ENCODE measurements at places on chromosomes 7 and 10.

GRCh38 chr10:117136391-117136975, 1.6 kb downstream of the VAX1 start:
- no peak for DNase-seq

- DNase-seq, result no peak
These were observed 34.2 kb upstream of the FAM180A start for GRCh38 chr7:135782801-135783200.

GRCh38 chr7:15433151-15433550, 128.7 kb downstream of the AGMO start:
- DNase-seq, result no peak

DNA sequence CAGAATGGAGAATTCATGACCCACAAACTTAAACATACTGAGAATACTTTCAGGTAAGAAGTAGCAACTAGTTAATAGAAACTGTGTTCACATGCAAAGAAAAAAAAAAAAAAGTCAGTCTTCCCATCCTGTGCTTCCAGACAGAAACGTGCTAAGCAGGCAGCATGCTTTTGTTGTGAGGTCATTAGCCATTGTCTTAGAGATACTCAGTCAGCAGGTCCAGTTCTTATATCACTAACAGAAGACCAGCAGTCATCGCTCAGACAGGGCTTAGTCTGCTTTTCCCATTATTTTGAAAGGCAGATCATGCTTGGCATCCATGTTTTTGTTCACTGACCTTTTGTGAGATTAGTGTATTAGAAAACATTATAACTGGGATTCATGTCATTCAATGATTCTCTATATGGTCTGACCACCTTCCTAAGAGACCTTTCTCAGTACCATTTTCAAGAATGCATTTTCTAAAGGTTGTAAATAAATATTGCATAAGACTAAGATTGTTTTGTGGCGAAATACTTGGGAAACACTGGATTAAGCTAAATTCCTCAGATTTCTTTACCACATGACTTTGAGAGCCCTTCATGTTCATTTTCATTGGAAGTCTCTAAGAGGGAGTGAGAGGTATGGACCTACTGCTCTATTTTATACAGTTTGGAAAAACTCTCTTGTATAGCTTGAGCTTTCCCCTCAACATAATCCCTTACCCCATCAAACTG, 45.0 kb upstream of the AGBL3 start:
- DNase-seq, result peak; percentile 94

DNA sequence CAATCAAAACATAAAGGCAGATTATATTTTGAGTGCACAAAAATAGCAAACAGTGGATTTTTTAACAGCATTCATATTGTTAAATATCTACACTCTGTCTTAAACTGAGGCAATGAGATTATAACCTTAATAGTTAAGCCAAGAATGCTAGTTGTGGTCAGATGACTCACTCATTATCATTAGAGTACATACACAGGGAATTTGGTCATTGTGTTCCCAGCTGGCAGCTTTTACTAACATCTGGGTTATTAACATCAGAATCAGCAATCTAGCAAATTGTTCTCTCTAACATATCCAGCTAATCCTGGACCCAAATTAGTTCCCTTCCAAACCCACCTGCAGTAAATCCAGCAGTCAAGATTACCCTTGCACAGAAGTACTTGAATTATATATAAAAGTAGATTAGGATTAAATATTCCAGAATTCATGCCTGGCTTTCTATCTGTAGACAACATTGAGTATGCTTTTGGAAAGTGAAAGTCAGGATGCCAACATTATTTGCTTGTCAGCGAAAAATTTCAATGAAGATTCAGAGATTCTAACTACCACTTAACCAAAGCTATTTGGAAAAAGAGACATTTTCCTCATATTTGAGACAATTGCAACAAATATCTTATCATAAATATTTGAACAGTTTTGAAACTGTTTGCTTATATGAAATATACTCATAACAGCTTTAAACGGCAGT, 1035.6 kb upstream of the PHF14 start:
- DNase-seq, result peak; percentile 89

GRCh38 chr7:43516581-43517342, 66.1 kb upstream of the STK17A start:
- peak; percentile 9 for DNase-seq

DNA sequence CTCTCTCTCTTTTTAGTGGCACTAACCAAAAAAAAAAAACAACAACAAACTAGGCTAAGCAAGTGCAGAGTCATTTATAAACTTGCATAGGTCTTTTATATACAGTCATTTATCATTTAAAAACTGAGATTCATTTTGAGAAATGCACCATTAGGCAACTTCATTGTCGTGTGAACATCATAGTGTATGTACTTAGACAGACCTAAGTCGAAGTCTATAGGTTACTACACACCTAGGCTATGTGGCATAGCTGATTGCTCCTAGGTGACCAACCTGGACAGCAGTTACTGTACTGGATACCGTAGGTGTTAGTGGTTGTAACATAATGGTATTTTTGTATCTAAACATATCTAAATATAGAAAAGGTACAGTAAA, 109.1 kb upstream of the SAMD8 start:
- no peak for DNase-seq

GRCh38 chr7:2542916-2543871, 12.1 kb downstream of the BRAT1 start:
- no peak for DNase-seq

DNA sequence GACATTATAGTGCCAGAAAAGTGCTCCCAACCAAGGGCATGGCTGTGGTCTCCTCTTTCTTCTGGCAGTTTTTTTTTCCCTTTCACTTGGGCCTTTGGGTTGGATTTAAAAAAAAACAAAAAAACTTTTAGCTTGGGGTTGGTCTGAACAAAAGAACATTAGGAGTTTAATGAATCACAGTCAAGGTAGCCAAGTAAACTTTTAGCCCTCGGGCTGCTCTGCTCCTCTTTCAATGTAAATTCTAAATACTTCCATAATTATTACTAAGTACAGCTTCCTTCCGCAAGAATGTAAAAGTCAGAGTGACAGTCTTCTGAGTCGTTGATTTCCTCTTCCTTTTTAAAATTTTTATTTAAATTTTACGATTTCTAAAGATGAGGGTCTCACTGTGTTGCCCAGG, 79.2 kb downstream of the NRF1 start:
- DNase-seq, result no peak

- peak; percentile 35 for DNase-seq
These were observed 786 bp downstream of the ATP5F1C start for GRCh38 chr10:7788639-7789286.

- DNase-seq, result peak; percentile 63
These were observed 3.2 kb upstream of the NCOA4 start for GRCh38 chr10:46033602-46034011.

DNA sequence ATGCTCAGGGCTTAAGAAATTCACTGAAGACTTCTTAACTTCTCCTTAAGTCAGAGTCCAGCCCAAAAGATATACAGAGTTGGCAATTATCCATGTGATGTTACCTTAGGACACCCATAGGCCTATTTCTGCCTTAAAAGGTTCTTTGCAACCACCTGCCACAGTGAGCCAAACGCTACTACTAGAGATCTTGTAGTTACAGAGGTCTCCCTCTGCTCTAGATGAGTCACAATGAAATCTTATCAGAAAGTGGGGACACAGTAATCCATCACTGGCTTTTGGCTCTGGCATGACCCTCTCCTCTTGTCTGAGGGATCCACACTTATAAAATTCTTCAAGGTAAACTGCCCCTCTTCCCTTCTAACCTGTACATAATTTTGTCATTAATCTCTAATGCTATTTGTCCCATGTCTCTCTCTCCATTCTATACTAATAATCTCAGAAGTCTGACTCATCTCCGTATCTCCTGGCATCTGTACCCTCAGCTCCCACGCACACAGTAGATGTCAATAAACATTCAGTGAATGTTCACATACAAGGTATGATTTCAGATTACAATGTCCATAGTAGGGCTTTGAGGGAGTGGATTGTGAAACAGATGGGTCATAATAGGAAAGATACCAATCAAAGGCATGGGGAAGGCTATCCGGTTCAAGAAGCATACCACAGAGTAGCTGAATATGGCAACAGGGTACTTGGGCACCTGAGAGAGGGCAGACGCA, 112.1 kb downstream of the SGMS1 start:
- peak; percentile 56 for DNase-seq

DNA sequence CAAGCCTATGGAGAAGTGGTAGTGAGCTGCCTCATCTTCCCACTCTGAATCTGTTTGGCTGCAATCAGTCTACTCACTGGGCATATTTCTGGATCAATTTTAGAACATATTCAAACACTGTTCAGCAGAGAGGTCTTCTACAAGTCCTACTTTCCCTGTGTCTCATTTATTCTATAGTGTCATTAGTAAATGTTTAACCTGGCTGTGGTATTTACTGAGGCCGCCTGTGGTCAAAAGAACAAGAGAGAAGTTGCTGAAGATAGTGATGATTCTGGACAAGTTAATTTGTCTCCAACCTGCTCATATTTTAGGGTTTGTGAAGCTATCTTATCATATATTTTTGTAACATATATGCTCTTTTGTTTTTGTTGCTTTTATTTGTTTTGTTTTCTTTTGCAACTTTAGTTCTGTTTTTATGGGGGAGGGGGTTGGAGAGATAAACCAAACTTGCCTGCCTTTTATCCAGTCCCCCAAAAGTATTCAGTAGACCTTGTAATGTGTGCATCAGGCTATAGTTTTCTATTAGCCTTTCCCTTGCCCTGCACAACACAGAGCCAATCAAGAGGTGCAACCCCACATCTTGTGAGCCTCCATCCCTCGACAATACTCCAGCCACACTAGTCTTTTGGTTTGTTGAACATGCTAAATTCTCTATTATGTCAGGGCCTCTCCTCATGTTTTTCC, 362.8 kb upstream of the MBL2 start:
- DNase-seq, result no peak

GRCh38 chr10:43411536-43411935, 2.5 kb upstream of the HNRNPF start:
- no peak for DNase-seq

DNA sequence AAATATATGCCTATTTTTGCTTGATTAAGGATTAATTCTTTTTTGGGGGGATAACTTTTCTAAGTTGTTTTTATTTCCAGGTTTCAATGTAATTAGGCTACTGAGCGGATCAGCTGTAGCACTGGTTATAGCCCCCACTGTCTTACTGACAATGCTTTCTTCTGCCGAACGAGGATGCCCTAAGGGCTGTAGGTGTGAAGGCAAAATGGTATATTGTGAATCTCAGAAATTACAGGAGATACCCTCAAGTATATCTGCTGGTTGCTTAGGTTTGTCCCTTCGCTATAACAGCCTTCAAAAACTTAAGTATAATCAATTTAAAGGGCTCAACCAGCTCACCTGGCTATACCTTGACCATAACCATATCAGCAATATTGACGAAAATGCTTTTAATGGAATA, 1.0 kb downstream of the LRRTM3 start:
- DNase-seq, result no peak

DNA sequence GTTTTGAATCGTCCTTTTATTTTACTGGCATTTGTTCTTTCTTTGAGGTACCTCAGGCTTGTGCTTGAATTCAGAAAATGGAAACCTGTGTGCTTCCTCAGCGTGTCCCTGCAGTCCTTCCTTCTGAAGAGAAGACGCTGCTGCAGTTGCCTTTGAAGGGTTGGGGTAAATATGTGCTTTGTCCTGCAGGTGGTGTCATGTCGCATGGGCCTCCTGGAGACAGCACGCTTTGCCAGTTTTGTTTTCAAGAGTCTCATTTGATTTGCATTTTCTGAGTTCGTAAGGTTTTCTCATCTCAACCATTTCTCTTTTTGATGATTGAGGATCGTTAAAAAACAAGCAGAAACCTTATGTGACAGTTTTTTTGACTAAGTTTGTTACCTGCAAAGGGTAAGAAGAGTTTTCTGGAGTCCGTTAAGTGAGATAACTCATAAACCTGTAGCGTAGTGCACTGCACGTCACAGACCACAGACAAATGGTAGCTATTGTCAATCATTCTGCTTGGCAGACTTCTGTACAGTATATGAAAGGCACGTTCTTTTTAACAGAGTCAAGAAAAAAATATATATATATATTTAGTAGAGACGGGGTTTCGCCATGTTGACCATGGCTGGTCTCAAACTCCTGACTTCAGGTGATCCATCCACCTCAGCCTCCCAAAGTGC, 57.0 kb downstream of the CDC123 start:
- peak; percentile 15 for DNase-seq

GRCh38 chr10:52472406-52473146, 158.5 kb downstream of the DKK1 start:
- no peak for DNase-seq

GRCh38 chr10:129123428-129123827, 343.6 kb upstream of the MGMT start:
- DNase-seq, result no peak

DNA sequence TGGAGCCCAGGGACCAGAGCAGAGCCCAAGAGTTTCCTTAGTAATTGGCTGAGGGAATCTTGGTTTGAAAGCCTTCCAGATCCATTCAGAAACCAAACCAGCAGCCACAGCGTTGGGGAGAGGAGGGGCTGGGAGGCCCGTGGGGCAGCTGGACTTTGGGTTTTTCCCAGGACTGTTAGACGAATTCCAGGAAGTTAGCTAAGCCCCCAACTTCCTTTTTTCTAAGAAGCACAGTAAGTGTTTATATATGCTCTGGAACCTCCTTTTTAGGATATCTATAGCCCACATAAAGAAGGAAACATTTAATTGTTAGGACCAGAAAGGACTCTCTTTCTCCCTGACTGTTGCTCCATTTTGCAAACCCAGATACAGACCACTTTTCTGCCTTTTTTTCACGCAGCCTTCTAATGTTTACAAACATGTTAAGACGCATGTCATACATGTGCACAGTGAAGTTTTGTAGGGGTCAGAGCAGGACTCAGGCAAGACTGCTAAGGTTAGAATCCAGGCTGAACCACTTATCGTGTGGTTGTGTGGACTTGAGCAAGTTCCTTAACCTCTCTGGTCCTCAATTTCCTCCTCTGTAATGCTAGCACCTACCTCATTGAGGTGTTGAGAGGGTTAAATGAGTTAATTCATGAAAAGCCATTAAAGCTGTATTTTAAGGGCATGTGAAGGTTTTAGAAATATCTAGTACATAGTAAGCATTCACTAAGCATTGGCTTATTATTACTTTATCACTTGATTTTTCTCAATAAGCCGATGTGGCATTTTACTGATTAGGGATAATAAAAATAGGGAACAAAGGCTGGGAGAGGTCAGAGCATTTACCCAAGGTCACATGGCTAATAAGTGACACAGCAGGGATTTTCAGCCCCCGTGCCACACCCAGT, 42.4 kb downstream of the TBATA start:
- DNase-seq, result peak; percentile 85

- DNase-seq, result peak; percentile 82
These were observed 566 bp downstream of the ZNF789 start for GRCh38 chr7:99473315-99473596.

DNA sequence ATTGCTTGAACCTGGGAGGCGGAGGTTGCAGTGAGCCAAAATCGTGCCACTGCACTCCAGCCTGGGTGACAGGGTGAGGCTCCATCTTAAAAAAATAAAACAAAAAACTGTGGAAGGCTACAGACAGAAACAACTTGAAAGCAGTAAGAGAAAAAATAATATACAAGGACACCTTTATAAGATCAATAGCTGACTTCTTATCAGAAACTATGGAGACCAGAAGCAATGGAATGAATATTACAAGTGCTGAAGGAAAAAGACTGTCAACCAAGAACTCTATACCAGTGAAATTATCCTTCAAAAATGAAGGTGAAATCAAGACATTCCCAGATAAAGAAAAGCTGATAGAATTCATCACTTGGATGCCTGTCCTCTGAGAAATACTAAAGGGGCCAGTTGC, 49.0 kb downstream of the RBAK start:
- no peak for DNase-seq

GRCh38 chr7:85748861-85749260, 562.0 kb upstream of the SEMA3D start:
- no peak for DNase-seq
